ENCODE measurements at places on chromosomes 2 and 18.

DNA sequence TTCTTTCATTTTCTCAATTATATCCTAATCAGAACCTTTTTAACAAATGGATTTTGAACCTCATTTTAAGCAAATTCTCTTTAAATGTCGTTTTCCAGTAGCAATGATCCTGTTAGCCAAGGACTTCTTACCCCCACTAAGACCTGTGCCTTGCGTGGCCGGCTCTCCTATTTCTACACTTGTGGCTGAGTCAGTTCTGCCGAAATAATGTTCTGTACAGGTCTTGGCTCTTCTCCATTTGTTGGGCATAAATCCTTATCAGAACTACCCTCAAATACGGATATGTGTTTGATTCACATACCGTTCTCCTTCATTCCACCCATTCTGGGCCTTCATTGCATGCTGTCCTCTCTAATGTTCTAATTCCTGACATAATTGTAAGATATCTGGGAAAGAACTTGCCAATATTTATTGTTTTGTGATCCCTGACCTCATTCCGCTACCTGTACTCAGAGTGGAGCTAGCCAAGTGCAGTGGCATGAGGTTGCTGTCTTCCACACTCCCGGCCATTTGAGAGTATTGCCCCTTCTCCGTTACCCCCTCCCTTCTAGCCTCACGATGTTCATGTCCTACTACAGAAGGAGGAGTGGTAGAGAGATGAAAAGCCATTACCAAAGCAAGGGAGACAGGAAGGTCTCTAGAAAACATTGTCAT lies 78.7 kb downstream of the MYOM1 start:
- no peak for DNase-seq

GRCh38 chr2:66753660-66754059 lies 318.7 kb downstream of the MEIS1 start:
- no peak for DNase-seq

- DNase-seq: no peak
These were observed 83.2 kb downstream of the CD8B2 start for GRCh38 chr2:106570316-106570715.

GRCh38 chr2:30421604-30422443 lies 25.2 kb upstream of the LCLAT1 start:
- no peak for DNase-seq

DNA sequence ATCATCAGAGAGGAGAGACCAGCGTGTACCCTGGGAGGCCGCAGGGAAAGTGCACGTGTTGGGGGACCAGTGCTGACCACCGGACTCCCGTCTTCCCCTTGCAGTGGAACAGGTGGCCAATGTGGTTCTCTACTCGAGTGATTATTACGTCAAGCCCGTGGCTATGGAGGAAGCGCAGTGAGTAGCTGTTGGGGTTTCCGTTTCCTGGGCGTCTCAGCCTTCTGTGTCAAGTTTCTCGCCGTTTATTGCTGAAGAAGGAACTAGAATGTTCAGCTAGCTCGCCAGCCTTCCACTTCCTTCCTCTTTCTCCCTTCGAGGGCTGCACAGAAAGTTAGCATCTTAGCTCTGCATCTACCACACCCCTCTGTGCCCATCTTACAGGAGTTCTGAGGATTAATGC lies 22.8 kb upstream of the DGKD start:
- DNase-seq: peak; percentile 81

DNA sequence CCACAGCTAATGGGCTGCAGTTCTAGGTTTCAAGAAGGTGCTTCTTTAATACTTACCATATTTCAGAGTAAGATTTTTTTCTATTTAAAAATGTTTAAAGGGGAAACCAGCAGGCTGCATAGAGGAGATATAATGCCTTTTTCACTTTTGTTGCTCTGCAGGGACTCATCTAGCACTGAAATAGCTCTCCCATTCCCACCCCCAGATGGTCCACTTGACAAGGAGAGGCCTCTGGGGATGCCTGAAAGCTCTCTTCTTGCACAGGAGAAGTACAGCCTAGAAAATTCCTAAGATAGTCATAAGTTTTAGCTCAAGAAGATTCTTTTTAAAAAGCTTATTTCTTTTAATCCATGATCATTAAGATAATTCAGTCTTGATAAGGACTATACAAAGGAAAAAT lies 126.4 kb downstream of the CDH2 start:
- DNase-seq: no peak

GRCh38 chr2:88167740-88168139 lies 2.4 kb upstream of the THNSL2 start:
- DNase-seq: no peak

- no peak for DNase-seq
These were observed 48.5 kb upstream of the FOSL2 start for GRCh38 chr2:28343971-28344715.

GRCh38 chr2:197328461-197328860 lies 17.9 kb upstream of the ANKRD44 start:
- DNase-seq: no peak

GRCh38 chr18:23779696-23780303 lies 90.5 kb downstream of the LAMA3 start:
- DNase-seq: no peak

GRCh38 chr2:181456660-181457120 lies 496 bp upstream of the ITGA4 start:
- DNase-seq: peak; percentile 30

DNA sequence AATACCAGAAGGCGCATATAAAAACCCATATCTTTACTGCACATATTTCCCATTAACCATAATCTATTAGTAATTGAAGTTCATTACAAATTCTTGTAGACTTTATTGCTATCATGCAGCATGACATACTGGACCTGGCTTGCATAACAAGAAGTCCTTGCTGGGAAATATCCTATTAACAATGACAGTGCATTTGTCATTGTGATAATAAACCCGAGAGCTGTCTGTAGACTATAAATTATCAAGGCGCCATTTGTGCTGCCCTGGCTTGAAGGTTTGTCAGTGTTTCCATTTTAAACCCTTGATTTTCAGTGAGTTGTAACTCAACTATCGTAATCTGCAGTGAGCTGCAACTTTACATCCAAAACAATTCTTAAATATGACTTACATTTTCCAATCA lies 59.0 kb downstream of the HNMT start:
- DNase-seq: no peak

DNA sequence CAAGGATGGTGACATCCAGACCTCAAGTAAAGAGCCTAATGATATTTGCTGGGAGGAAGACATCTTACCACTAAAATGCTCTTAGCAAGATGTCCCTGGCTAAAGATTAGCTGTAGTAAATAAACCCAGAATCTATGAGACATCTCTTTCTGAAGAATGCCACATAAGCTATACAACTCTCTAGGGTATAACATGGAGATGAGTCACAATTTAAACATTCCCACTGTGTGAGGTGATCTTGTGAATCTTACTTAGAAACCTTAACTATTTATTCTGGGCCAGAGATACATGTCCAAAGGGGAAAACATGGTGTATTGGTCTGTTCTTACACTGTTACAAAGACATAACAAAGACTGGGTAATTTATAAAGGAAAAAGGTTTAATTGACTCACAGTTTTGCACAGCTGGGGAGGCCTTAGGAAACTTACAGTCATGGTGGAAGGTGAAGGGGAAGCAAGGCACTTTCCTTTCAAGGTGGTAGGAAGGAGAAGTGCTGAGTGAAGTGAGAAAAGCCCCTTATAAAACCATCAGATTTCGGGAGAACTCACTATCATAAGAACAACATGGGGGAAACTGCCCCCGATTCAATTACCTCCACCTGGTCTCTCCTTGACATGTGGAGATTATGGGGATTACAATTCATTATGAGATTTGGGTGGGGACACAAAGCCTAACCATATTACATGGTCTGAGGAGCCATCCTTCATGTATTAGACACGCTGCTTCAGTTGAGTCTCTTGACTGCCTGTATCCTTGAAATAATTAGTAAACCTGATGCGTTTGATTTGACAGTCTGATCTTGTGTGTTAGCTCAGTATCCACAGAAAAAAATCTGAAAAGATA lies 17.1 kb downstream of the KRCC1 start:
- DNase-seq: no peak

- no peak for DNase-seq
These were observed 4.1 kb downstream of the NFE2L2 start for GRCh38 chr2:177260379-177260778.

GRCh38 chr2:71611781-71612527 lies 158.6 kb downstream of the DYSF start:
- peak; percentile 41 for DNase-seq

DNA sequence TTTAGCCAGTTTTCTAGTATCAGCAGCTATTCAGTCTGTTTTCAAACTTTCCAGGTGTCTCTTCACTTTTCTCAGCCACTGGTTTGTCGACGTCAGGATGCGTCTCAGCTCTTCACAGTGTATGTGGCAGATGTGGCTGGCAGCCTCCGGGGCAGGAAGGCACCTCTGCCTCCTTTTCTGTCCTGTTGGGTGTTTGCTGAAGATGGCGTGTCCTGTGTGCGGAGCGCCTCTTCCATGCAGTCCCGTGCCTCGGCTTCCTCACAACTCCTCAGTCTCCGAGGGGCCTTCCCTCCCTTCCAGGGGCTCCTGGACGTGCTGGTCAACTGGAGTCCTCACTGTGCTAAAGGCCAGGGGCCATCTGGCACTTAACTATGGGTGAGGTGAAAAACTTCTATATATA lies 65.4 kb upstream of the PXDN start:
- no peak for DNase-seq

DNA sequence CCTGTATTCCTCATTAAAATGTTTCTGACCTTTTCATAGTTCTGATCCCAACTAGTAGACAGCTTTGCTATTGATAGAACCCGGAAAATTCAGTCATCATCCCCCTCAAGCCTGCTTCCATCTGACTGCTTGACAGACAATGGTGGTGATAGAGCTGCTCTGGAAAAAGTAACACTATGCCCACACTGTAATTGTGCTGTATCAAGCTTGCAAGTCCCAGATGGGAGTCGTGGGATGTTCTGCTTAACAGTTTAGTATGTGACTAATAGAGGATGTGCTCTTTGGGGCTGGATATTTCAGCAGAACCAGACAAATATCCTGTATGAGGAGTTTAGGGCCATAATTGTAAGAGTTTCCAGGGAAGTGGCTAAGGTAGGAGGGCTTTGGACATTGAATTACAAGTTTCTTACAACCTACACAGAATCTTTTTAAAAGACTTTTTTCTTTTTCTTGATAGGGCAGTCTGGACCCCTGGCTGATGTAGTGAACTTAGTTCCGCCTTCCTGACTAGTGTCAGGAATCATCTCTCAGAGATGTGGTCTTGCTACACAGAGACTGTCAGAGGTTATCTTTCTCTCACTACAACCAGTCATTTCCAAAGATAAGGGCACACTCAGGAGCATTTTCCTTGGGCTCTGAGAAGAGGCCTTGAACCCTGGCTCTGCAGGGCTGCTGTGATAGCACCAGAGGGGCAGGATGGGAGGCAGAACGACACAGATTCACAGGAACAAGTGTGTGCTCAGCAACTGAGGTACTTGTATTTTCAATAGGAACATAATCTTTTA lies 158.0 kb upstream of the RBMS1 start:
- no peak for DNase-seq

GRCh38 chr2:23414871-23415270 lies 29.9 kb downstream of the KLHL29 start:
- no peak for DNase-seq

DNA sequence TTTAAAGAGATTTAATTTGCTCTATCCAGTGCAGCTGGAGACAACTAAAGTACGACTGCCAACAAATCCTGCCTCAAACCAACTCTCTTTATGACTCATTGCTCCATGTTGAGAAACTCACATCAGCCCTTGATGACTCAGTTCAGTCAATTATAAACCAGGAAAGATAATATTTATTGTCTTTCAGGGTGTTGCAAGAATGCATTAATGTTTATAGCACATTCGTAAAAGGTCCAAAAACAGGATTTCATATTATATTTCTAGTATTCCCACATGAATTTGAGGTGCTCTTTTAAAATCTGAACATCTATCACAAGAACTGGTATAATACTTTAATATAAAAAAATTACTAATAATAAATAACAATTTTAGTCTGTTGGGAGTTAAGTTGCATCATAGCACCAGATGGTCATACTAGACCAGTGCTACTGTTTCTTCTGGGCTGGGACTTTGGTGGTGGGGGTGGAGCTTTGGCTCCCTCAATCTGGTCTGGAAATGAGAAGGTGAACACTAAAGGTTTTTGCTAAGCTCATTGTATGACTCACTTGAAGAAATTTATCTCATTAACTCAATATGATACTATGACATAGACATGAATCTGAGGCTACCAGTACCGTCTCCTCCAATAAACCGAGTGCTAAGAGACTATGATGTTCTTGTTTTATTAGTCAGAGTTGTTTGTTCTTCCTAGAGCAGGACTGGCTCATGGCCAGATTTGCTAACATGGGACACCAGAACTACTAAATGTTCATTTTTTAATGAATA lies 26.6 kb upstream of the MAP3K20 start:
- DNase-seq: peak; percentile 89

GRCh38 chr2:191366199-191366598 lies 121.0 kb downstream of the MYO1B start:
- no peak for DNase-seq

DNA sequence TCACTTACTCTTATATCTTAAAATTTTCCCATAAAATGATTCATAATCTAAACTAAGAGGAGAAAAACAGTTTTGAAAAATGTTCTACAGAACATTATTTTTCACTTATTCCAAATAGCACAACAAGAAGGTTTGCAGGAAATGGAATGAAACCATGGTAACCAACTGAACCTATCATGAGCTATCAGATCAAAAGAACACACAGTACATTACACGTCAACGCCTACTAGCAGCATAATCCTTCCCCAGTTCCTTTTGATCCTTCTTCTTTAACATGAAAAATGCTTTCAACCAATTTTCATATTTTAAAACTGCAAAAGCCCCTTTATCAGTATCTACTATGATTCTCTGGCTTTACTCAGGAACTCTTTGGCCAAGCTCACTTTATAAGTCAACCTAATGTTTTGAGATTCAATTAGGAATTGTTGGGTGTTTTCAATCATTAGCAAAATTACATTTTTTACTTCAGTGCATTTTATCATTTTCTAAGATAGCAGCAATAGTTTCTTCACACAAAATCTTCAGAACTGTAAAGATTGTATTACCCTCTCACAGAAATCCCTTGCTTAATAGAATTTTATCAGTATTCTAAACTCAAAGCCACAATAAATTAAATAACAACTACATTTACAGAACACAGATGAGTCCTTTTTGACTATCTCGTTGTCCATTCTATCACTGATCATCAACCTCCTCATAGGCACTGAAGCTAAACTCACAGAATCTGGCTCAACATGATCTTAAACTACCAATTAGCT lies 102.5 kb downstream of the CHN1 start:
- no peak for DNase-seq

- DNase-seq: no peak
These were observed 120.0 kb downstream of the SNTG2 start for GRCh38 chr2:1070601-1071000.

DNA sequence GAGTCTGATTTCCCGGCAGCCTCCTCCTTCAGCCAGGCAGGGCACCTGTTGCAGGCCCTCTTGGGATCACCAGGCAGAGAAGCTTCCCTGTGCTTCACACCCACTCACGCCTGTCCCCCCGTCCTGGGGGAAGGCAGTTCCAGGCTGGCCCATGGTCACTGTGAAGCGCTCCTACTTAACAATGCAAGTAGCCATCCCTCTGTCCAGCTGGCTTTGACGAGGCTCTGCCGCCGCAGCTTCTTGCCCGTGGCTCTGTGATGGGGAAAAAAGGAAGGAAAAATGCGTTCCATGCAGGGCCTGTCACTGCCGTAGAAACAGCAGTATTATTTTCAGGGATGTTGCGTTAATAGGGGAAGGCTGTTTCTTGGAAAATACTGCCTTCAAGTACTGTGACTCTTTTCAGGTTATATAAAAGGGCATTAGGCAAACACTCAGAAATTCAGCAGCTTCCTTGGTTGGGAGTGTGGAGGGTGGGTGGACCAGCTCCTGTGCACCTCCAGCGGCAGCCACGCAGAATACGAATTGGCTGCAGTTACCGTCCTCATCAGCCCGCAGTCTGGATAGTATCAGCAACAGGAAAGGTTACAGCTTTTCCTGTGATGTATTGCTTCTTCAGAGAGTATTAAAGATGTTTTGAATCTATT lies 232.3 kb downstream of the KLHL29 start:
- DNase-seq: peak; percentile 73
